Activated CD4-positive, alpha-beta memory T cell treated with anti-CD3 and anti-CD28 coated beads for 36 hours (primary cell): ENCODE measurements at places on chromosomes 7 and 10.

GRCh38 chr7:92785923-92786322 lies 50.5 kb downstream of the CDK6 start:
- H3K27ac ChIP-seq, result no peak overlapping the region
- peaks cover 65% of the 10 kb centered on the region for H3K4me1 ChIP-seq
- H3K27me3 ChIP-seq, result no peaks in the 10 kb centered on the region
- no peak for DNase-seq
- H3K36me3 ChIP-seq, result peaks cover 33% of the 10 kb centered on the region

DNA sequence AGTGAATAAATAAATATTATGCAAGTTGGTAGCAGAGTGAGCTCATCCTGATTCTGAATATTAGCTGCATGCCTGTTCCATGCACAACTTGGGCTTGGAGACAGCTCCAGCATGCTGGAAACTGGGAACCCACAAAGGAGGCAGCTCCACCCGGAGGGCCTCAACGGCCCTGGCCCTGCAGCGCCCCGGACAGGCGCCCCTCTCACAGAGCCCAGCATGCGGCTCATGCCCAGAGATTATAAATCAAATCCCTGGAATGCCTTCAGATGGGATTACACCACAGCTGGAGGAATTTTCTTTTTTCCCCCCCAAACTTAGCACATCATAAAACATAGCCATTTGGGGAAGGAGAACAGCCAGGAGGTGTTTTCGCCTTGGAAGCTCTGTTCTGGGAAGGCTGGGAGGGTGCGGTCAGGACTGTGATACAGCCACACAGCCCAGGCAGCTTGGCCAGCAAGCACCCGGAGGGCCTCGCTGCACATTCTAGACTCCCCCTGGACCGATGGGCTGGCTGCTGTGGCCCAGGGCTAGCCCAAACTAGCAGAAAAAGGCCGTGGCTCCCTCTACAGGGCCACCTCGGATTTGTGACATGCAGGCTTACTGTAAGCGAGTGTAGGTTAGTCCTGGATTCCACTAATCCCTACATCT lies 102.4 kb downstream of the PTPN20 start:
- H3K27me3 ChIP-seq, result peaks cover 9% of the 10 kb centered on the region
- no peak overlapping the region for H3K27ac ChIP-seq
- no peak for DNase-seq
- no peak overlapping the region for H3K4me3 ChIP-seq
- H3K36me3 ChIP-seq, result no peaks in the 10 kb centered on the region

DNA sequence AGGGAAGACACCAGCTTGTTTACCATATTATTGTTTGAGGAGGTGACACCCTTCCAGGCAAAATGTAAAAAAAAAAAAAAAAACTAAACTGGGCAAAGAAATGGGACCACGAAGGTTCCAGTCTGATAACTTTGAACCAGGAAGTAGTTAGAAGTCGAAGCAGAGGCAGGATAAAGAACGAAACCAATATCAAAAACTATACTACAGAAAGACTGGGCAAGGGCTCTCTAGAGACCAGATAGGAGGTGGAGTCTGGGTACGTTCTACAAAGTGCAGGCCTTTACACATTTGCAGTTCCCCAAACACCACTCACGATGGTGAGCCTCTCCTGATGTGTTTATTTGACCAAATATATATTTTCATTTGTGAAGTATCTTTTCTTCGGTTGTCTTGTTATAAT lies 125.7 kb upstream of the CDK1 start:
- no peak for DNase-seq
- H3K36me3 ChIP-seq, result no peaks in the 10 kb centered on the region
- no peak overlapping the region for H3K4me3 ChIP-seq

GRCh38 chr7:6273380-6273837 lies 985 bp upstream of the CYTH3 start:
- H3K27ac ChIP-seq, result no peak overlapping the region
- DNase-seq, result no peak
- H3K4me3 ChIP-seq, result peak overlapping the region; percentile 72

DNA sequence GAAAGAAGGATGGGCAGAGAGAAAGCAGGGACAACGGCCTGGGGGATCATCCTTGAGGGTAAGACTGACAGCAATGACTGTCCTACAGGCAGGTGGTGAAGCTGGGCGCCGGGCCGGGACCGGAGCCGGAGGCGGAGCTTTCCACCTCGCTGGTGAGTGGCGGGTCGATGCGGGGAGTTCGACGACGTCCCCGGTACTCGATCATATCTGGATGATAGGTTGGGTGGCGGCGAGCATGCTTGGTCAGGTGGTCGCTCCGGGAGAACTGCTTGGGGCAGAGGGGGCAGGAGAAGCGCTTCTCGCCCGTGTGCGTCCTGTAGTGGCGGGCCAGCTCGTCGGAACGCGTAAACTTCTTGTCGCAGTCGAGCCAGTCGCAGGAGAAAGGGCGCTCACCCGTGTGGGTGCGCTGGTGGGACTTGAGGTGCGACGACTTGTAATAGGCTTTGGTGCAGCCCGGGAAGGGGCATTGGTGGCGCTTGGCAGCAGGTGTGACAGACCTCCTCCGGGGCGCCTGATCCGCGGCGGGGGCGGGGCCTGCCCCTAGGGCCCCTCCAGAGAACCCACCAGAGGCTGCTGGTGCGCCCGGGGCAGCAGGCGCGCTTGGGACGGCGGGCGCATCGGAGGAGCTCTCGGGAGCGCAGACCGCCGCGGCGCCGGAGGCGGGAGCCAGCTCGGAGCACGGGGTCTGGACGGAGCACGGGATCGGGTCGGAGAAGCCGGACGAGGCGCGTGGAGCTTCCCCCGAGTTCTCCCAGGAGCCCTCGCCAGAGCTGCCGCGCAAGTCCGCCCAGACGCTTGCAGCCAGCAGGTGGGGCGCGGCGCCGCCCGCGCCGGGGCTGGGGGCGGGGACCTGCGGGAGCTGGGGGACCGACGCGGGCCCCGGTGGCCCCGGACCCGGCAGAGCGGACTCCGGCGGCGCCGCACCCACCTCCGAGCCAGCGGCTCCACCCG lies 752 bp downstream of the KLF14 start:
- no peak overlapping the region for H3K27ac ChIP-seq
- peaks cover 66% of the 10 kb centered on the region for H3K27me3 ChIP-seq
- peak; percentile 36 for DNase-seq
- peak overlapping the region; percentile 61 for H3K4me3 ChIP-seq
